ENCODE measurements at places on chromosomes 2 and 18.

GRCh38 chr2:45267062-45267792 is 258.0 kb upstream of the SIX2 start:
- DNase-seq = no peak

DNA sequence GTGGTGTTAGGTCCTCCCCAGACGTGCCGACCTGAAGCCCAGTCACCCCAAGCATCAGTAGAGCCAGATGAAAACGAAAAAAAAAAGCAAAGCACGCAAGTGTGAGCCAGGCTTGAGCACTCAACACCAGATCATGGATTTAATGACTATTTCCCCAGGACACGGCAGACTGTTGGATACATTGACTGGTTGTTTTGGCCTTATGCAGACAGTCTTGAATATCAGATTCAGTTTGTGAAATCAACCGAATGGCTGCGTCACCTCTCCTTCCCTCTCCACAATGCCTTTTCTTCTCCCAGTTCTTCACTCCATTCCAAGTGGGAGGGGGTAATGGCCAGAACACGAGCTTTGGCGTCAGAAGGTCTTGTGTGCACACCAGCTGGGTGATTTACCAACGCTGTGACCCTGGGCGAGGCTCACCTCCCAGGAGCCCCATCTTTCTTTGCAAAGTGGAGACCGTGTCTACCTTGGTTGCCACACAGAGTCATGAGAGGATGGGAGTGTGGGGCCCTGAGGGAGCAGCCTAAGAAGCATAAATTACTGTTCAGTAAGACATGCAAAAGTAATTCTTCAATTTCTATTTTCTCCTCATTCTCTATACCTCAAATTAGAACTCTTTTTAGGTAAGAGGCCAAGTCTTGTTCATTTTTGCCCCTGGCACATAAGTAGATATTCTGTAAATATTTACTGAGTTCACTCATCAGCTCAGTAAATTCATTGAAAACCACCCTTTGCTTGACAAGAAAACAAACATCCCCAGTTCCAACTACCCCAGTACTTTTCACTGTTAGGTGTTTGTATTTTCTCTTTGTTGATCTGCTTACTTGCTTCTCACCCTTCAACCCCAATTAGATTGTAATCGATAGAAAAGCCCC is 181.1 kb upstream of the COPS8 start:
- no peak for DNase-seq

GRCh38 chr2:17101091-17101490 is 417.1 kb downstream of the RAD51AP2 start:
- DNase-seq = no peak

DNA sequence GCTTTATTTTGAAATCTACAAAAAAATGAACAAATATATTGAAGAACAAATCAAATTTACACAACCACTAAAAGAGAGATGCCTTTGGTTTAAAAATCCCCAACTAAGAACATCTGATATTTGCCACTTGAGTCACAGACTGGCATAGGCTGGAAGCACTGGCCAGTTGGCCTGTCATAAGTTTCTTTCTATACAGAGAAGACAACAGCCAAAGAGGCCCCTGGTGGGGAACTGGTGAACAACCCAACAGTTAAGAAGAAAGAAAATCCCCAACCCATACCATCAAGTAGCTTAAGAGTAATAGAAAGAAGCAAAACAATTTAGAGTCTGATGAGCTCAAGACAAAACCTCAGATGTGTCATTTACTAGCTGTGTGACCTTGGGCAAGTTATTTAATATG is 45.5 kb downstream of the OSR1 start:
- peak; percentile 69 for DNase-seq

DNA sequence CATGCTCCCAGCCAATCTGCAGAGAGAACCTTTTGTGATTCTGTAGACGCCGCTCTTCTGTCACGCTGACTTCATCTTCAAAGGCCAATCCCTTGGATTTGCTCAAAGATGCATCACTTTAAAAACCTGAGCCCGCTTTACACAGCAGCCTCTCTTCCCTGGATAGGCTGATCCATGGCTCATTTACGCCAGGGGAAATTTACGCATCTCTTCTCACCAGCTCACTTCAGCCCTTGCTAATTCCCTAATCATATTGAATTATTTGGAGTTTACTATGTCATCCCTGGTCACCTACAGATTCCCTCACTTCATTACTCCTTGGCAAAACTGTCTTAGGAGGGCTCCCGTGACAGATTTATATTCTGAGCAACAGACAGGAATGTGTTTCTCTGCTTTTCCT is 256.2 kb downstream of the EN1 start:
- DNase-seq = no peak

DNA sequence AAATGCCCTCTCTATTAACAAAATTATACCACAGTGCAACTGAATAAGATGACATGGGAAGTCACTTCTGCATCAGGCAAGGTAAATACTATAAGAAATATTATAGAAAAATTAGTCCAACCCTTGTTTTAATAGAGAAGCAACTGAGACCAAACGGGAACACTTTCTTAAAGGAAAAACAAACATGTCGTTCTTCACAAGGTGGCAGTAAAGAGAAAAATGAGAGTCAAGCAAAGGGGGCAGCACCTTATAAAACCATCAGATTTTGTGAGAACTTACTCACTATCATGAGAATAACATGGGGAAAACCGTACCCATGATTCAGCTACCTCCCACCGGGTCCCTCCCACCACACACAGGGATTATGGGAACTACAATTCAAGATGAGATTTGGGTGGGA is 481.7 kb upstream of the CRIM1 start:
- DNase-seq = peak; percentile 13

DNA sequence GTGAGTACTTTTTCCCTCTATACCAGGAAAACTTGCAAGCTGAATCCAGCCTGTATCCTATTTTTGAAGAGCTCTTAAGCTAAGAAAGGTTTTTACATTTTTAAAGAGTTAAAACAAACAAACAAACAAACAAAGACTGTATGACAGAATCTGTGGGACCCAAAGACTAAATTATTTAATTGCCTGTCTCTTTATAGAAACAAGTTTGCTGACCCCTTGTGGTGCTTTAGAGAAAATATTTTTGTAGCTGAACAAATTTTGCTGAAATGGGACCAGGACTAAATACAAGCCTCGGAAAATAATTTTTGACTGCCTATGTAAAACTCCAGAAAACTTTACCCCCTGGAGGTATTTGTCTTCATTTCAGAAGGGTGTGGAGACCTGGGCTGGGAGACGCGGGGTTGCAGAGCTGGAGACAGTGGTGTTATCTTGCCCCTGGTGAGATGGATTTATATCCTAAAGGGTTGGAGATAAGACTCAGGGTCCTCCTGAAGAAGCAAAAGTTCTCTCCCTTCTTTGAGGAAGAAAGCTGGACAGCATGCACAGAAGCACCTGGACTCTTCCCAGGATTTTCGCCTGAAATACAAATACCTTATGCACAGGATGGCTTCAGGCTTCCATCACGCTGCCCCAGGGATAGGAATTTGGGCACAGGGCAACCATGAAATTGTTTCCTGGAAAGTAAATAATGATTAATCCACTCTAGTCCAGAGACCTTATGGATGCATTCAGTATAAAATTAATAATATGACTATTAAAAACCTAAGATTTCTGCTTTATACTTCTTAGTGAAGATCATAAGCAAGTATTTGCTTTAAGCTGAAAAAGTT is 54.3 kb downstream of the TMX3 start:
- DNase-seq = no peak

DNA sequence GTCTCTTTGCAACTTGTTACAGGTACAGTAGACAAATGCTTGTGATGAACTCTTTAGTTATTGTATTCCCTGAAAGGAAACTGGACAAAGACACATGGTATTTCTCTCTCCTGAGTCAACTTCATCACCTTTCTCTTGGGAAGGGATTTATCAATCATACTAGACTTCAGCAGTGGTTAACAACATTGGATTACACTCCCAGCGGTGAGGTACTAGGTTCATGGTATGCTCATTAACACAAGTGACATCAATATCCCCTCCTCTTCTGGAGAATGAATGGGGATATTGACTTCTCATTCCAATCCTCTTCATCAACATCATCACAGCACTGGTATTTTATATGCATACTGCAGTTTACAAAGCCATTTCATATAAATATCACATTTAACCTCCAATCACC is 574.6 kb downstream of the ERBB4 start:
- no peak for DNase-seq

DNA sequence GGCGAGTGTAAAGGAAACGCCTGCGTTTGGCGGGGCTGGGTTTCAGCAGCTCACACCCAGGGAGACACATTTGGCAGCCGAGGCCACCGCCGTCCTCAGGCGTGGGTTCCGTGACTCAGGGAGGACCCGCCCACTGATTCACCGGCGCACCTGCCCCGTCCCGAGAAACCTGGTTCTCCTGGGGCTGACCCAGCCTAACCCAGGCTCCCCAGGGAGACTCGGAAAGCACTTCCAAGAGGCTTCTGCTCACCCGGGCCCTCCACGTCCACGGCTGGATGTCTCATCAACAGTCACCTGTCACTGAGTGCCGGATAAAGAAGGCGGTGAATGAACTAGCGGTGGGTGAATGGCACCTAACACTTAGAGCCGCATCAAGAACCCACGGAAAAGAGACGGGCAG is 126.4 kb upstream of the CTDP1 start:
- DNase-seq = no peak

DNA sequence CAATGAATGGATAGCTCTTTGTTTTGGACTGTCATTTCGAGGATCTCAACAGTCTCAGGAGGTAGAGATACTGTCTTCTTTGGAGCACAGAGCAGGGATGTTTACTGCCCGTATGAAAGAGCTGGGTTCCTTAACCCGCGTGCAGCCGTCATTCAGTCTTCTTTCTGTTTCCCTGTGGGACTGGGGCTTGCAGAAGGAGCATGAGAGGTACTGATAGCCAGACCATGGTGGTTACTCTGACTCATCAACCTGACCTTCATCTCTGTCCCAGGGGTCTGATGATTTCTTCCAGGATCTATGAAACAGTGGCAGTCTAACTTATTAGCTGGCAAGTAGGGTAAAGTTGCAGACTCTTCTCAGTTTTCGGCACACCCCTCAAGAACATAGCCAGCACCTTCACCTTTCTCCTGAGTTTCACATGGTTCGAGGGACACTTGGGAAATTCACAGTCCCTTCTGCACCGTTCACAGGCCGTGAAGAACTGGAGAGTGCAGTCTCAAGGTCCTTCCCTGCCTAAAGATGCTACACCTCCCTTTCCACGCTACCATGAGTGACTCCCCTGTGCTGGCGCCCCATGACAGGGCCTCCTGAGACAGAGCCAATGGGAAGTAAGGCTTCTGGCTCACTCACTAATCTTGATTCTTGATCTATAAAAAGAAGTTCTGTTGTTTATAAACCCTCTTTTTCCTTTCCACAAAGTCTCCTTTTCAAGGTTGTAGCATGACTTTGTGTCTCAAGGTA is 226.2 kb downstream of the MC4R start:
- no peak for DNase-seq

- no peak for DNase-seq
These were observed 161.3 kb downstream of the HAUS1 start for GRCh38 chr18:46265196-46266156.

GRCh38 chr2:38148501-38148900 is 72.5 kb upstream of the CYP1B1 start:
- DNase-seq = no peak

GRCh38 chr2:149745396-149746230 is 158.0 kb upstream of the MMADHC start:
- no peak for DNase-seq

- no peak for DNase-seq
These were observed 30.7 kb downstream of the METTL4 start for GRCh38 chr18:2540575-2540974.

GRCh38 chr2:144333143-144333555 is 186.8 kb downstream of the ZEB2 start:
- DNase-seq = no peak

DNA sequence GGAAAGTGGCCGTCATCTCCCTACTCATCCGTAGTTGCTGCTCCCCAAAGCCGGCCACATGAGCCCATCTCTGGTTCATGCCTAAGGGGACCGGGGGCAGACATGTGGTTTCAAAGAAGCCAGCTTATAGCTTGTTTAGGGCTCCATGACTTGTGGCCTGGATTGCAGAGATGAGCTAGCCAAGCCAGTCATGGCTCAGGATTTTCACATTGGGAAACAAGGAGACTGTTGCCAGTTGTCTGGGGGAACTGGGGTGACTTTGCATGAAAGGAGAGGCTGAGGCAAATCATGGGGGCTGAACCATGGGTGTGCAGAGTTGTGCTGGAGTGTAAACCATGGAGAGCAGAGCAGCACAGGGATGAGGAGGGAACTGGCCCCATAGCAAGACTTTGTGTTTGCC is 183.0 kb upstream of the APCDD1 start:
- DNase-seq = no peak

DNA sequence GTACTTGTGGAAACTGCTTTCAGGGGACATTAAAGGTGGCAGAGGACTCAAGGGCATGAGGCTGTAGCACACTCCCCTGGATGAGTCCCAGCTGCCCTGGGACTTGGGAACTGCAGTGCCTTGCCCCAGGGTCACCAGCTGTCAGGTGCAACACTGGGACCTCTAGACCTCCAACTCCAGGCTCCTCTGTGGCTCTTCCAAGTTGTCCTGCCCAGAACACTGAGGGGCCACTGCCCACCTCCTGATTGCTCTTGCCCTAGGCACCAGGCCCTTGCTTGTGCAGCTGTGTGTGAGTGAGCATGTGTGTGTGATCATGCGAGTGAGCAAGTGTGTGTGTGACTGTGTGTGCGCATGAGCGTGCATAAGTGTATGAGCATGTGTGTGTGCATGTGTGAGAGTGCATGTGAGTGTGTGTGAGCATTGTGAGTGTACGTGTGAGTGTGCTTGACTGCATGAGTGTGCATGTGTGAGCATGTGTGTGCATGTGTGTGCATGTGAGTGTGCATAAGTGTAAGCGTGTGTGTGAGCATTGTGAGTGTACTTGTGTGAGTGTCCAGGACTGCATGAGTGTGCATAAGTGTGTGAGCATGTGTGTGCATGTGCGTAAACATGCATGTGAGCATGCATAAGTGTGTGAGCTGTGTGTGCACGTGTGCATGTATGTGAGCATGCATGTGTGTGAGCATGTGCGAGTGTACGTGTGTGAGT is 301.5 kb downstream of the NDUFA10 start:
- DNase-seq = no peak

GRCh38 chr2:102396012-102396411 is 26.9 kb upstream of the IL18RAP start:
- DNase-seq = no peak

DNA sequence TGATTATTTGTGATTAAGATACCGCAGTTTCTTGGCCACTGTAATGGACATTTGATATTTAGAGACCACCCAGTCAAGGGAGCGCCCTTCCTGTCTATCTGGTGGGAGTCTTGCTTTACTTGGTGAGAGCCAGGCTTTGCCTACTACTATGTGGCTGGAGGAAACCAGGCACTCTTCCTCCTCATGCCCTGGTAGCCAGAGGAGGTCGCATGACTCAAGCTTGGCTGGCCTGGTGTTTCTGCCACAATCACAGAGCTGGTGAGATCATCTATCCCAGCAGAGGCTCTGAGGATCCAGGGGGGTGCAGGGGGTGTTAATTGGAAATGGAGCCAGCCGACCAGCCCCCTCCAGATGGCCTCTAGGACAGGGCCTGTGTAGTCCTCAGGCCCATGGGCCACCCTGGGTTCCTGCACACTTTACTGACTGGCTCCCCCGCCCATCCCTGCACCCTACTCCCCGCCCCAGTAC is 46.8 kb upstream of the BIN1 start:
- DNase-seq = no peak

GRCh38 chr18:8623549-8624106 is 14.4 kb downstream of the RAB12 start:
- no peak for DNase-seq

- DNase-seq = no peak
These were observed 77.9 kb downstream of the OSBPL1A start for GRCh38 chr18:24319757-24320156.

Data from SW 1271 (cell line).